ENCODE measurements at places on chromosomes 6 and 20. TPM values are rescaled to one million over a fixed set of nuclear protein-coding genes. Genes with fewer than 3 reads are reported as not detected.

GRCh38 chr20:16368645-16369292, 204.5 kb downstream of the KIF16B start:
- H3K27me3 ChIP-seq: no peaks in the 10 kb centered on the region
- H3K27ac ChIP-seq: no peak overlapping the region
- H3K36me3 ChIP-seq: no peaks in the 10 kb centered on the region
- no peak for DNase-seq
- H3K4me3 ChIP-seq: no peak overlapping the region
- H3K4me1 ChIP-seq: no peaks in the 10 kb centered on the region

GRCh38 chr6:155434096-155434495, 21.5 kb downstream of the NOX3 start:
- DNase-seq: no peak
- H3K27ac ChIP-seq: no peak overlapping the region
- H3K27me3 ChIP-seq: no peaks in the 10 kb centered on the region
- no peaks in the 10 kb centered on the region for H3K36me3 ChIP-seq
- no peak overlapping the region for H3K4me3 ChIP-seq

DNA sequence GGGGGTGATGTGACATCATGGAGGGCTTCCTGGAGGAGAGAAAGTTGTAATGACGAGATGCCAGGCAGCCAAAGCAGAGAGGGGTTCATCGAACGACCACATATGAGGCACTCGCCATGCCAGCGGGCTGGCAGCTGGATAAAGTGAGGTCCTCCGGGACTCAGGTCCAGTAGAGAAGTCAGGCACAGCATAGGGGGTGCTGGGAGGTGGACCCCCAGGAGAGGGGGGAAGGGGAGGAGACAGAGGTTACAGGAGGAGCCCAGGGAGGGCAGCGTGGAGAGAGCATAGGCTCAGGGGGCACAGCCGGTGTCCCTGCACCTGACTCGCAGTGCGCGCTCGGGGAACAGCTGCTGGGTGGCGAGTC, 174.7 kb downstream of the BMP7 start:
- no peak for DNase-seq
- no peak overlapping the region for H3K27ac ChIP-seq
- no peak overlapping the region for H3K4me3 ChIP-seq

- DNase-seq: peak; percentile 53
- H3K4me1 ChIP-seq: peaks cover 52% of the 10 kb centered on the region
- peak overlapping the region; percentile 32 for H3K27ac ChIP-seq
- no peak overlapping the region for H3K4me3 ChIP-seq
- no peaks in the 10 kb centered on the region for H3K36me3 ChIP-seq
Observed at GRCh38 chr20:10861090-10861489, 187.3 kb upstream of the JAG1 start.

GRCh38 chr6:30601436-30601814, 15.6 kb downstream of the PPP1R10 start:
- H3K4me1 ChIP-seq: no peaks in the 10 kb centered on the region
- no peaks in the 10 kb centered on the region for H3K27me3 ChIP-seq
- DNase-seq: no peak
- H3K36me3 ChIP-seq: peaks cover 77% of the 10 kb centered on the region
- H3K4me3 ChIP-seq: no peak overlapping the region

- no peak overlapping the region for H3K4me3 ChIP-seq
- no peak for DNase-seq
- no peak overlapping the region for H3K27ac ChIP-seq
- no peaks in the 10 kb centered on the region for H3K4me1 ChIP-seq
Observed at GRCh38 chr6:81241126-81242041, 511.1 kb downstream of the TENT5A start.

- no peak overlapping the region for H3K4me3 ChIP-seq
- peak overlapping the region; percentile 90 for H3K27ac ChIP-seq
- peak; percentile 78 for DNase-seq
- H3K4me1 ChIP-seq: peaks cover 21% of the 10 kb centered on the region
- H3K36me3 ChIP-seq: no peaks in the 10 kb centered on the region
- H3K27me3 ChIP-seq: no peaks in the 10 kb centered on the region
Observed at GRCh38 chr6:77456531-77457248, 6.6 kb downstream of the HTR1B start.

DNA sequence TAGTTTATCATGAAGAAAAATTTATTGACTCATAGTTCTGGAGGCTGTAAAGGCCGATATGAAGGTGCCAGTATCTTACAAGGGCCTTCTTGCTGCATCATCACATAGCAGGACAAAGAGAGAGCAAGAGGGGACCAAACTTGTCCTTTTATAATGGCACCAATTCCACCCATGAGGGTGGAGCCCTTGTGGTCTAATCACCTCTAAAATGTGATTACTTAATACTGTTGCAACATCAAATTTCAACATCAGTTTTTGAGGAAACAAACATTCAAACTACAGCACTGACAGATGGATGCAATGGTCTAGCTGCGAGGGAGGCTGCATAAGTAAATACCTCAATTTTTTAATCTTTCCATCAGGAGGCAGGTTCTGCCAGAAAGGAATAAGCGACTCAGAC, 76.7 kb upstream of the LAMA2 start:
- no peaks in the 10 kb centered on the region for H3K4me1 ChIP-seq
- no peak for DNase-seq
- H3K27ac ChIP-seq: no peak overlapping the region
- H3K27me3 ChIP-seq: no peaks in the 10 kb centered on the region

CCR6 gene
- total RNA-seq: not detected

DNA sequence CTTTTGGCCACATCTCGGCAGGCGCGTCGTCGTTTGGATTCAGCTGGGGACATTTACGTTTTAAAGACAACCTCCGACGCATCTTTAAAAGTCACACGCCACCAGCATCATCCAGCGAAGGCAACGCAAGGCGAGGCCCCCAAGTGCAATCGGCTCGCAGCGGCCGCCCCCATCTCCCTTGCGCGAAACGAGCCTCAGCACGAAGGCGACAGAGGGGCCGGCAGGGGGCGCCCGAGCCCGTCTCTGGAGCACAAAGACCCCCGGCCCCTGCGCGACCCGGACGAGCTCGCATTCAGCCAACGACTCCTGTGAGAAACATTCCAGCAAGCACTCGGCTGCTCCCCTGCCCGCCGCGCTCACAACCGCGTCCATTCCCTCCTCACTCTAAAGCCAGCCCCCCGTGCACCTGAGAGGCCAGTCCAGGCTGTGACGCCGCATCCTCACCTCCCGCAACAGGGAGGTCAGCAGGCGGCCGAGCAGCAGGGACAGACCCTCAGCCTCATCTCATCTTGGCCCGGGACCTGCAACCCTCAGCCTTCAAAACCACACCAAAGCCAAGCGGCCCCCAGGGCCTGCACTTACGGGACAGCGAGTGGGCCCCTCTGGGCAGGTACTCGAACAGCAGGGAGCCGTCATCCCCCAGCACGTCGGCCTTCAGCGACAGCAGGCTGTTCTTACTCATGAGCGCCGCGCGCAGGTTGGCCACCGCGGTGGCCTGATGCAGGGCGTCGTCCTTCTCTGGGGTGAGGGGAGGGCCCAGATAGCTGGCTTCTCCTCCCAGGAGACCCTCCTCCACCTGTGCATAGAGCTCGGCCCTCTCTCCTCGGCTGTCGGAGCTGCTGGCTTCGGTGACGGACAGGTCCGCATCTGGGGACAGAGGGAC, 35.8 kb downstream of the SLC2A4RG start:
- no peak overlapping the region for H3K4me3 ChIP-seq
- H3K27ac ChIP-seq: no peak overlapping the region
- H3K4me1 ChIP-seq: peaks cover 15% of the 10 kb centered on the region
- H3K27me3 ChIP-seq: no peaks in the 10 kb centered on the region
- peak; percentile 50 for DNase-seq

GRCh38 chr20:21796059-21796458, 90.6 kb downstream of the PAX1 start:
- H3K4me3 ChIP-seq: no peak overlapping the region
- H3K4me1 ChIP-seq: no peaks in the 10 kb centered on the region
- no peak for DNase-seq
- H3K27ac ChIP-seq: no peak overlapping the region

- DNase-seq: no peak
- no peaks in the 10 kb centered on the region for H3K27me3 ChIP-seq
- H3K4me1 ChIP-seq: peaks cover 10% of the 10 kb centered on the region
- H3K4me3 ChIP-seq: peak overlapping the region; percentile 58
- H3K27ac ChIP-seq: peak overlapping the region; percentile 65
Observed at GRCh38 chr6:135054226-135054568, 425 bp downstream of the HBS1L start.

GRCh38 chr20:3922983-3923339, 33.8 kb downstream of the PANK2 start:
- no peaks in the 10 kb centered on the region for H3K4me1 ChIP-seq
- DNase-seq: no peak
- peaks cover 89% of the 10 kb centered on the region for H3K36me3 ChIP-seq
- no peak overlapping the region for H3K27ac ChIP-seq
- H3K4me3 ChIP-seq: no peak overlapping the region

NNAT gene
- total RNA-seq: not detected

GRCh38 chr20:41782255-41782654, 164.1 kb upstream of the CHD6 start:
- no peak overlapping the region for H3K4me3 ChIP-seq
- DNase-seq: no peak

DNA sequence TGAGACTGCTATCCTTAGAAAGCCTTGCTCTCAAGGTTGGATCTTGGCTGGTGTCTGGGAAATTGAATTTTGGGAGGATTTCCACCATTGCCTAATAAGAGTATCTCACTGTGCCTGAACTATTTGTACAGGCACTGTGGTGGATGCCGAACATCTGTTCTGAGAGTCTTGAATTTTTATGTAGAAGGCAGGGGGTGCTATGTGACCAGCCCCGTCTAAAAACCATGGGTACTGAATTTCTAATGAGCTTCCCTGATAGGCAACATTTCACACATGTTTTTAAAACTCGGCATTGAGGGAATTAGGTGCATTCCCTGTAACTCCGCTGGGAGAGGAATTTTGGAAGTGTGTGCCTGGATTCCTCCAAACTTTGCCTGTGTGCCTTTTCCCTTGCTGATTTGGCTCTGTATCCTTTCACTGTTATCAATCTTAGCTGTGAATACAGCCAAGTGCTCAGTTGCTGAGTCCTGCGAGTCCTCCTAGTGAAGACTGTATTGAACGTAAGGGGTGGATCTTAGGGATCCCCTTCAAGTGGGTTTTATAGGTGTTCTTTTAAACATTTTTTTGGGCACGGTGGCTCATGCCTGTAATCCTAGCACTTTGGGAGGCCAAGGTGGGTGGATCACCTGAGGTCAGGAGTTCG, 27.6 kb upstream of the SCAF8 start:
- H3K27ac ChIP-seq: no peak overlapping the region
- peaks cover 6% of the 10 kb centered on the region for H3K27me3 ChIP-seq
- no peak for DNase-seq
- H3K4me3 ChIP-seq: no peak overlapping the region
- 0 out of 2 replicates have a peak, but pooled peaks cover 3% of the 10 kb centered on the region for H3K4me1 ChIP-seq
- H3K36me3 ChIP-seq: no peaks in the 10 kb centered on the region

DNA sequence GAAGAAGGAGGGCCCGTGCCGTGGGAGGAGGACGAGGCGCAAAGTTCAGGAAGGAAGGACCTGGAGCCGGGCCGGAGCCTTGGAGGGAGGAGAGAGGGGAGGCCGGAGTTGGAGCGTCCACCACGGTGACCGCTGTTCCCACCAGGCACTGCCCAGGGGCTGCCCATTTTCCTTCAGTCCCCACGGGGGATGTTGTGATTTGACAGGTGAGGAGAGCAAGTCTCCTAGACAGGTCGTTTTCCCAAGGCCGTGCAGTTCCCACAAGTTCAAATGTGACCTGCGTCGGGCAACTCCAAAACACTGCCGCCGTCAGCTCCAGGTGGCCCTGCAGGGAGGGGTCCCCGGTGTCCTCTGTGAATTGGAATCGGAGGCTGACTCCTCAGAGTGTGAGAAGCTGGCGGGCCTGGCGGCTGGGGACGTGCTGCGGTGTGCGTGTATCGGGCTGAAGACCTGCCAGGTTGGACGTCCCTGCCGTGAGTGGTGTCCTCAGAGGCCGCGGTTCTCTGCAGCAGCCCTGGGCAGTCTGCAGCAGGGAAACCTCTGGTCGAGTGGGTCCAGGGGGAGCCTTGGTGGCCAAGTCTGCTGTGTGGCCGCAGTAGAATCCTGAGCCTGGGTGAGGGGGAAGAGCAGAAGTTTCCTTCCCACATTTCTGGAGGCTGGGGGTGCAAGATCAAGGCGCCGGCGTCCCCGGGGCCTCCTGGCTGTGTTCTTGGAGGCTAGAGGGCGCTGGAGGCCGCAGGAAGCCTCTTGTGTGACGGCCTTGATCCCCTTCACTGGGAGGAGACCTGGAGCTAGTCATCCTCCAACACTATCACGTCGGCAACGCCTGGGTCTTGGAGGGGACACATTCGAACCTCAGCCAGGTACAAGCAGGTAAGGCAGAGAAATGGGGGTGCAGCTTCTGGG, 115.1 kb upstream of the FRMD1 start:
- peaks cover 3% of the 10 kb centered on the region for H3K27me3 ChIP-seq
- DNase-seq: no peak
- H3K36me3 ChIP-seq: no peaks in the 10 kb centered on the region
- H3K4me3 ChIP-seq: no peak overlapping the region
- no peak overlapping the region for H3K27ac ChIP-seq

- DNase-seq: peak; percentile 19
- H3K4me1 ChIP-seq: no peaks in the 10 kb centered on the region
- H3K4me3 ChIP-seq: no peak overlapping the region
- H3K27ac ChIP-seq: no peak overlapping the region
- no peaks in the 10 kb centered on the region for H3K27me3 ChIP-seq
Observed at GRCh38 chr6:35294308-35294945, 3.2 kb upstream of the DEF6 start.

GRCh38 chr20:37954190-37954589, 51.3 kb downstream of the VSTM2L start:
- no peak overlapping the region for H3K4me3 ChIP-seq
- no peaks in the 10 kb centered on the region for H3K36me3 ChIP-seq
- no peak for DNase-seq
- no peak overlapping the region for H3K27ac ChIP-seq
- peaks cover 18% of the 10 kb centered on the region for H3K27me3 ChIP-seq
- H3K4me1 ChIP-seq: no peaks in the 10 kb centered on the region

DNA sequence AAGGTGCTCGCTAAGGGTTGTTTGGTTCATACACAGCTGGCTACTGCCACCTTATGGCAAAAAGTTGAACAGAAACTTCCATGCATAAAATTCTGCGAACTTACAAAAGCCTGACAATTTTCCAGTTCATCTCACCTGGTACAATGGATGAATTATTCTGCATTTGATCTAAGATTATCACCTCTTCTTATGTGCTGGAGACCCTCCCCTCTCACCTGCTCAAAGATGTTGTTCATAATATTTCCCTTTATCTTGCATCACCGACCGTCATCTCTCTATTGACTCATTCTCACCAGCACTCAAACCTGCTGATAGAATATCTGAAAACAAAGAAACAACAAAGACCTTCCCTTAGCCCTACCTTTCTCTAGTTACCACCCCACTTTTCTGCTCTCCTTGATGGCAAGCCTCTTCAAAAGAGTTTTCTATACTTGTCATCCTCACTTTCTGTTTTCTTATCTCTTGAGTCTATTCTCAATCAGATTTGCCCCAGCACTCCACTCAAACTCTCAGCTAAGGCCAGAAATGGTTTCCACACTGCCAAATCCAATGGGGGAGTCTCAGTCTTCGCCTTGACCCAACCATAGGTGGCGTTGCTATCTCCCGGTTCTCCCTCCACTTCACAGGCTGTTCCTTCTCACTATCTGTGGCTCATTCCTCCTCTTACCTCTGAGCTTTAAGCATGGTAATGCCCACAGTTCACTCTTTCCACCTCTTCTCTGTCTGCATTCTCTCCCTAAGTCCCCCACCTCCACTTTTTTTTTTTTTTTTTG, 25.8 kb downstream of the SNRNP48 start:
- peaks cover 20% of the 10 kb centered on the region for H3K4me1 ChIP-seq
- H3K27me3 ChIP-seq: no peaks in the 10 kb centered on the region
- no peak overlapping the region for H3K27ac ChIP-seq
- H3K4me3 ChIP-seq: no peak overlapping the region

GRCh38 chr20:24670981-24671380, 201.6 kb downstream of the SYNDIG1 start:
- no peak overlapping the region for H3K4me3 ChIP-seq
- H3K27me3 ChIP-seq: no peaks in the 10 kb centered on the region
- H3K36me3 ChIP-seq: no peaks in the 10 kb centered on the region
- H3K4me1 ChIP-seq: peaks cover 46% of the 10 kb centered on the region
- H3K27ac ChIP-seq: no peak overlapping the region

Measured in SJSA1 (cell line).